Activated CD8-positive, alpha-beta memory T cell treated with anti-CD3 and anti-CD28 coated beads for 1 hour (primary cell): ENCODE measurements at places on chromosomes 7 and 10.

DNA sequence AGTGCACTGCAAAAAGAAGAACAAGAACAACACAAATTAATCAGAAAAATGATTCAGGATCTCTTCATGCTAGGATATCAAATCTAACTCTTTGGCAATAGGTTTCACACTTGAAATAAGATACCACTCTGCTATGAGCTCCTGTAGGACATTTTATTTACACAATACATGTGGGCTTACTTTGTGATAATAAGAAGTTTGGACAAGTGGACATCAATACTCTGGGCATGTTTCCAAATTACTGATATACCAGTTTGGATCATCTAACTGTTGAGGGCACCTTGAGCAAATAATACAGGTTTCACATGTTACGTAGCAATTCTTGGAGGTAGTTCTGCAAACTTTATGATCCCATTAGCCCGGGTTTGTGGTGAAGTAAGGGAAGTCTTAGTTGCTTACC, 59.8 kb downstream of the CPVL start:
- no peak for DNase-seq

DNA sequence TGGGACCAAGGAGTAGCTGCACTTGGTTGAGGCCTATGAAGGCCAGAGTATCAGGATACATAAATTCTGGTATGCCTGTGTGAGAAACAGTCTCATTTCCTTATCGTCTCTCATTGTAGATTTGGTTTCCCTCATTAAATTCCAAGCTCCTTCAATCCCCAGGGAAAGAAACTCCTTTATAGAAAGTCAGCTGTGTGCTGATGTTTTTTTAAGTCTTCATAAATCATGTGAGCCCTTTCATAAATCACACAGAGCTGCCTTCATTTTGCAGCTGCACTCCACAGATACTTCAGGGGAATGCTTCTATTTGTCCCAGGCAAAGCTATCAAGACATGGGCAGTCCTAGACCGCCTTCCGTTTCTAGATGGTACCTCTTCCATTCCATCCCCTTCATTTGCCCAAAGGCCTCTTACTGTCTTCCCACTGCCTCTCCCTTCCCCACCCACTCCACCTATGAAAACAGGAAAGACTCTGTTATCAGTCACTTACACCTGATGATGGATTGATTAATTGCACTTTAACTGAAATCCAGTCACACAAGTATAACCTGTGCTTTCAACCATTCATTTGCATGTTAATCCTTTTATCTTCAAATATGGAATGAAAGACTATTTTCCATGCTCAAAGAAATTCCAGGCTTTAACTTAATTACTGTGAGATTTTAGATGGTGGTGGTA, 290.2 kb downstream of the C7orf25 start:
- DNase-seq, result no peak

GRCh38 chr10:5448333-5449001, 36.1 kb downstream of the NET1 start:
- no peak for DNase-seq

GRCh38 chr10:97328646-97329453, 5.7 kb downstream of the FRAT2 start:
- no peak for DNase-seq

DNA sequence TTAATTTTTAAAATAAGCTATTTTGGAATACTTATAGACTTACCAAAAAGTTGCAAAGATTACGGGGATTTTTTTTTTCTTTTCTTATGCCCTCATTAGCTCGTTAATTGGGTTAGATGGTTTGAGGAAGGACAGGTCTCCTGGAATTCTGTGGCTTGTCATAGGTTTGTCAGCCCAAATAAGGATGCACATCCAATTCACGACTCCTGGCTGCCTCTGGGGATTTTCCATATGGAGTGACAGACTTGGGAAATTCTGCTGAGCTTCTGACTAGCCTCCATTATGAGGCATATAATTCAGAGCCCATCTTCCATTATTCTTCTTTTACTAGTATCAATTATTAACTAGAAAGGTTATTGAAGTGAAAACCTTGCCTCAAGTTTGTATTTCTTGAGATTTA, 102.1 kb downstream of the AUTS2 start:
- no peak for DNase-seq

- no peak for DNase-seq
Observed at GRCh38 chr10:113169853-113170460, 219.9 kb downstream of the TCF7L2 start.

DNA sequence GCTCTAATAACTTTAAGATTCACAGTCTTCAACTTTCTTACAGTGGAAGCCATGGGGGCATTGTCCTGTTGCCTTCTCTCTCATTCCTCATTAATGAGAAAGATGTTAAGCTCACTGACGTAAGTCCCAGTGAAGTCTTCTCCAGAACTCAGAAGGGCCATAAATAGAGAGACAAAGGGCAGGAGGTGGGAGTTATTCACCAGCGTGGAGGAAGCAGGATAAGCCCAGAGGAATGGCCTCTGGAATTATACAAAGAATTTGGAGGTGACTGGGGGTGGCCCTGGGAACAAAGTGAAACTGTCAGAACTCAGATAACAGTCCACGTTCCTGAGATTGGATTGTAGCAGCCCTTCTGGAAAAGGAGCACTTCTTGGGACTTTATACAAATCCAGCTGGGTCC, 52.4 kb downstream of the SORBS1 start:
- DNase-seq, result no peak

DNA sequence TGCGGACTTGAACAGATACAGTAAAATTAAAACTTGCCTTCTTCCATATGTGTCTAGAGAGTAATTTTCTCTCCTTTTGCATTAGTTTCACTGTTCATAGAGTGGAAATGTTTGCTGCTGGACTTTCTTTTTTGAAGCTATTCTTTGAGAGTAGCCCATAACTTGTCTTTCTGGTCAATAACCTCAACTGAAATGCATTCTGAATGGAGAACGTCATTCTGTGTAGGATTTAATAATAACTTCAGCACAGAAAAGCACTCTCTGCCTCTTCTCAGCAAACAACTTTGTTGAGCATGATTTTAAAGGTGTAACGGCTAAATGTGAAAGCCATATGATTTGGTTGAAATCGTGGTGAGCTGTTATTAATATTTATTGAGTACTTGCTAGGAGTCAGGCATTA, 111.8 kb downstream of the CUX1 start:
- DNase-seq, result no peak

DNA sequence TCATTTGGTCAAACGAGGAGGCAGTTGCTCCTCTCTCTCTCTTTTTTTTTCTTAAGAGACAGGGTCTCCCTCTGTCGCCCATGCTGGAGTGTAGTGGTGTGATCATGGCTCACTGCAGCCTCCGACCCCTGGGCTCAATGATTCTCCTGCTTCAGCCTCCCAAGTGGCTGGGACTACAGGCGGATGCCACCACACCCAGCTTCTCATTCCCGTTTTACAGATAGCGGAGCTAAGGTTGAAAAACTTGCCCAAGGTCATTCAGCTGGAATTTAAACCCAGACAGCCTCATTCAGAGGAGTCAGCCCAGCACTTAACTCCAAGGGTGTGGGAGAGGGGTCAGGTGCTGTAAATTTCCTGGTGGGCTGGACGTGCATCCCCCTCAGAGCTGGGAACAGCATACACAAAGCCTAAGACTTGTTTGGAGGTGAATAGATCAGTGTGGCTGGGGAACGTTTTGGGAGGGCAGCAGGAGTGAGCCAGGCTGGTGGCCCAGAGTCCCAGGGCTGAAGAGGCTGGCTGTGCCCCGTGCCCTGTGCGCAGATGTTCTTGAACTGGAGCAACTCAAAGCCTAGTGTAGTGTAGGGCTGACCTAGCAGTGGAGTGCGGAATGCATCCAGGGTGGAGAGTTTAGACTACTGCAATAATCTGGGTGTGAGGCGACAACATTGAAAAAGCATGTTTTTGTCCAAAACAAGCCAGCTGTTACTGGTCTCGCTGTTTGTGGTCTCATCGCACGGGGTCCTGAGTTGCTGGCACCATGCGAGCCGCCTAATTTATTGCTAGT, 2.3 kb downstream of the HTRA1 start:
- no peak for DNase-seq

GRCh38 chr7:112802406-112802805, 12.2 kb upstream of the TMEM168 start:
- no peak for DNase-seq

DNA sequence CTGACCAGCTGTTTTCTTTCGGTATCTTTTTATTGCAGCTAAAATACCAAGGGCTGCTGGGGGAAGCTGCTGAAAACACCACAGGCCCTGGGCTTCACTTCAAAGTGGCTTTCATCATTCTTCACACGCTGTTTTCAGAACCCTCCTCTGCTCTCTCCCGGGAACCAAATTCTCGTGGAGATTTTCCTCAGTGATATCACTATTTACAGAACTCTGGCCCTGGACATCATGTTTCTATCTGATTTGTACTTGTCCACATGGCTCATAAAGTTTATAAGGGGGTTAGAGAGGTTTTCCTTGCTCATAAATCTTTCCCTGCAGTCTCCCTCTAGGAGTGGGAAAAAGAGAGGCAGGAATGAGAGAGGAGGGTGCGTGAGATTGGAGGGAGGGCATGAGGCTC, 177.4 kb upstream of the NPVF start:
- DNase-seq, result no peak

DNA sequence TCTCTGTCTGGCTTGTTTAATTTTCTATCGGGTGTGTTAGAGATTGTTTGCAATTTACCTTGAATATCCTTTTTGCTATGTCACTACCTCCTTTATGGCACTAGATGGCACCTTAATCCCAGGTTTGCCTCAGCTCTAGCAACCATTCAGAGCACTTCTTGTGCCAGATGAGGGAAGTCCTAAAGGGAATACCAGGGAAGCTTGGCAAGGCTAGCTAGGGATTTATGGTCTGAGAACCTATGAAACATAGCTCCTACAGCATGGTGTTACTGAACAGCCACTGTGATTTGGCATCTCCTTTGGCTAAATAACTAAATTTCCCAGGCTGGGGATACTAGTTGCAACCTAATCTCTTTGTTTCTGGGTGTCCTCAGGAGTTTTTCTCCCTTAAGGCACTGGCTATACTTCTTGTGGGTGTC, 69.0 kb upstream of the VOPP1 start:
- peak; percentile 6 for DNase-seq

- no peak for DNase-seq
Observed at GRCh38 chr10:95260397-95260881, 30.4 kb downstream of the PDLIM1 start.

- DNase-seq, result no peak
Observed at GRCh38 chr7:112022128-112022527, 184.1 kb downstream of the DOCK4 start.

DNA sequence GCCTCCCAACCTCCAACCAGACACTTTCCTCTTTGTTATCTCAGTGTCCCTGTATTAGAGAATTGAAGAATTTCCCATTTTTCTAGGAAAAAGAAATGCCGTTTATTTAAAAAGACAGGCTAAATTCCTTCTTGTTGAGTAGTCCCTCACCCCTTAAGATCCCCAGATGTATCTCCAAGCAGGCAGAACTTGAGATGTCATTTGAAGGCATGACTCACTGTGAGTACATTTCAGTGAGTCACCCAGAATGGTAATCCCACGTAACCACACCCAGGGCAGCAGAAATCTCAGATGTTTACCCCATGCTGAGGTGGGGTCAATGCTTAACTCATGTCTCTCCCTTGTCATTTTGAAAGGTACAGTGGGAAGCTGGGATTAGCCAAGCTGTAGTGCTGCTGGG, 4.4 kb downstream of the ZNF655 start:
- DNase-seq, result no peak

GRCh38 chr10:115073796-115074195, 19.4 kb upstream of the ATRNL1 start:
- no peak for DNase-seq

- DNase-seq, result no peak
Observed at GRCh38 chr7:47179812-47180515, 401.9 kb downstream of the TNS3 start.

GRCh38 chr10:68105820-68106219, 3.5 kb upstream of the MYPN start:
- no peak for DNase-seq

DNA sequence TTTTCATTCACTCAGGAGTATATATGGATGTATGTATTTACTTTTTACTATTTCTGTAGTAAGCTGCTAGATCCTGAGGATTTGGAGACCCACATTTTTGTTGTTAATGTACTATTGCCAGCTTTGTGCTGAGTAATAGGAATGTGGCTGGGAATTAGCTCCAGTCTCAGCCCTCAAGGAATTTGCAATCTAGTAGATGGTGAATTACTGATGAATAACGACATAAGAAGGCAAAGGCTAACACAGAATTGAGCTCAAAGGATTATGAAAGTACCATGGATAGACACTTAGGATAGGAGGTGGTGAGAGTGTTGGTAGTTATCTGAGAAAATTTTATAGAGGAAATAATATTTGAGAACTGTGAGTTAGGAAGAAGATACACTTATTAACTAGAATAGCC, 19.9 kb downstream of the CASD1 start:
- DNase-seq, result no peak

DNA sequence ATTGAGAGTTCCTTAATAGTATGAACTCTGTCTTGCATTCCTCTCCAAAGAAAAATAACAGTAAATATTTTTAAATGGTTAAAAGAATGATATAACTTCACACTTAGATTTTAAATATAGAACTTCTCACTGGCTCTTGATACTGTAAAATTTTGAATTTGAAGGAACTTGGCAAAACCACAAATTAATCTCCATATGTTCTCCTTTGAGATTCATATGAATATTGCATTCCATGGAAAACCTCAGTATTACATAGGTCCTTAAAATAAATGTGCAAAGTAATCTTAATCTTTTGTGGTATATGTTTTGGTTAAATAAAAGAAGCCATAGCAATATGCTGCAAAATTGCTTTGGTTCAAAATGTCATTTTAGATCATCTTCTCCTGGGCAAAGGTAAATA, 1137.6 kb upstream of the LRRTM3 start:
- DNase-seq, result no peak

- DNase-seq, result no peak
Observed at GRCh38 chr10:3647074-3647473, 137.9 kb downstream of the KLF6 start.

DNA sequence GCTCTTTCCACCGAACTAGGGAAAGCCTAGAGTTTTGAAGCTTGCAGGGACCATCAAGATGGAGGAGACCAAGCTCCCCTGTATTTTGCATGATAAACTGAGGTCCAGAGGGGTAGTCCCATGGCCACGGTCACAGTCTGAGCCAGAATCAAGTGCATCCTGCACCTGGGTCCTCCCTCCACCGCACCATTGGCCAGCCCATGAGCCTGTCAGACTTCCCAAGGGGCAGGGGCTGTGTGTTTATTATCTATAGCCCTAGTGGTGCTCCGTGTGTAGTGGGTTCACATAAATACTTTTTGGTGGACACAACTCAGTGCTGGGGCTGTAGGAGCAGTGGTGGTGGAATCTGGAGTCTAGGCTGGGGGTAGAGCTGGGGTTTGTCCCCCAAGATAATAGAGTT, 3.6 kb downstream of the CALHM3 start:
- DNase-seq, result no peak

DNA sequence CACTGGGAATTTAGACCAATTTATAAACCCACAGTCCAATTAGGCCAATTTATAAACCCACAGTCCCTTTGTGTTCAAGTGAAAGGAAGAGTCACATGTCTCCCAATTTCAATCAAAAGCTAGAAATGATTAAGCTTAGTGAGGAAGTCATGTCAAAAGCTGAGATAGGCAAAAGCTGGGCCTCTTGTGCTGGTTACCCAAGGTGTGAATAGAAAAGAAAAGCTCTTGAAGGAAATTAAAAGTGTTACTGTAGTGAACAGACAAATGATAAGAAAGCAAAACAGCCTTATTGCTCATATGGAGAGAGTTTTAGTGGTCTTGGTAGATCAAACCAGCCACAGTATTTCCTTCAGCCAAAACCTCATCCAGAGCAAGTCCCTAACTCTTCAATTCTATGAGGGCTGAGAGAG, 245.0 kb downstream of the HDAC9 start:
- DNase-seq, result no peak

GRCh38 chr7:18003286-18003994, 24.2 kb downstream of the PRPS1L1 start:
- DNase-seq, result no peak
